ENCODE measurements at places on chromosomes 13 and 19. TPM values are rescaled to one million over a fixed set of nuclear protein-coding genes. Genes with fewer than 3 reads are reported as not detected.

Gene APOC1
- total RNA-seq = not detected

Gene APOC4
- total RNA-seq = not detected

Gene CGB8
- not detected for total RNA-seq

Gene RFPL4AL1
- total RNA-seq = not detected

Gene ZNF726
- 3.3 TPM for total RNA-seq

Gene FGF21
- total RNA-seq = not detected

Gene EDNRB
- total RNA-seq = not detected

Gene ZNF285
- not detected for total RNA-seq

Gene CCL25
- not detected for total RNA-seq

Gene SULT2B1
- total RNA-seq = not detected

Gene CD37
- total RNA-seq = 288 TPM

Gene ZNF284
- 1.9 TPM for total RNA-seq

Gene FREM2
- total RNA-seq = not detected

Gene ATXN8OS
- not detected for total RNA-seq

Gene USF2
- total RNA-seq = 299 TPM

Gene PROZ
- not detected for total RNA-seq

Gene PBX4
- total RNA-seq = 49.7 TPM

Gene IGLON5
- not detected for total RNA-seq

Gene UCHL3
- total RNA-seq = 27.3 TPM

Gene SLC1A6
- total RNA-seq = not detected

Gene HAUS5
- total RNA-seq = 27.0 TPM

Gene RFPL4A
- not detected for total RNA-seq

Gene ACP5
- 14.6 TPM for total RNA-seq

Gene RXFP2
- total RNA-seq = not detected

Gene SPTBN4
- 0.25 TPM for total RNA-seq

Gene LYPD3
- 5.1 TPM for total RNA-seq

Gene RAB3D
- total RNA-seq = 6.7 TPM

Gene CLDN10
- total RNA-seq = not detected

Gene TLE2
- total RNA-seq = 13.1 TPM

Gene GARIN5A
- 0.22 TPM for total RNA-seq

Gene SIGLEC8
- total RNA-seq = not detected

Gene TNFAIP8L1
- 14.9 TPM for total RNA-seq

Gene CNMD
- total RNA-seq = not detected

Gene TRPC4
- total RNA-seq = not detected

Gene JSRP1
- total RNA-seq = 0.55 TPM

Gene GPR42
- 0.20 TPM for total RNA-seq

Measured in T-helper 17 cell (primary cell).